Right lobe of liver (tissue), 6 donors: ENCODE measurements at places on chromosomes 7 and 10. TPM values are rescaled to one million over a fixed set of nuclear protein-coding genes. Genes with fewer than 3 reads are reported as not detected.

GRCh38 chr7:28169230-28169629 is 11.4 kb downstream of the JAZF1 start:
- no peaks in the 10 kb centered on the region for H3K36me3 ChIP-seq
- H3K4me1 ChIP-seq = no peaks in the 10 kb centered on the region
- no peaks in the 10 kb centered on the region for H3K27me3 ChIP-seq

DNA sequence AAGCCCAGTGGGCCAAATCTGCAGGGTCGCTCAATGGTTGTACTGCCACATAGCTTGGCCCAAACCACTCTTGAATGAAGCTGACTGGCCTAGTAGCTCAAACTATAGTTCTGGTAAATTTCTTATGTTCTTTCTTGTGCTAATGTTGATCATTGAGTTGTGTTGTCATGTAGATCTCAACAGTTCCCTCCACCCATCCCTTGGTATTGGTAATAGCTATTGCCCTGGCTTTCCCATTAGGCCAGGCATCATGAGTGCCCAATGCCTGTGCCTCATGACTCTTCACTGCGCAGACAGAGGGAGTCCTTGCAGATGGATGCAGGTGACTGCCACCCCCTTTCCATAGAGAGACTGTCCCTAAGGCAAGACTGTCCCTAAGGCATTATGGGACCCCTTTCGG is 988.4 kb downstream of the KCNMA1 start:
- H3K27me3 ChIP-seq = no peaks in the 10 kb centered on the region
- no peak for DNase-seq
- no peak overlapping the region for H3K27ac ChIP-seq
- H3K36me3 ChIP-seq = no peaks in the 10 kb centered on the region
- no peaks in the 10 kb centered on the region for H3K4me1 ChIP-seq

GRCh38 chr7:31488562-31489203 is 25.2 kb upstream of the ITPRID1 start:
- peak; percentile 70 for DNase-seq
- no peaks in the 10 kb centered on the region for H3K4me1 ChIP-seq
- no peak overlapping the region for H3K4me3 ChIP-seq
- H3K27me3 ChIP-seq = no peaks in the 10 kb centered on the region
- no peaks in the 10 kb centered on the region for H3K36me3 ChIP-seq

GRCh38 chr10:84632866-84633265 is 304.5 kb downstream of the CCSER2 start:
- no peaks in the 10 kb centered on the region for H3K36me3 ChIP-seq
- H3K4me3 ChIP-seq = no peak overlapping the region
- no peaks in the 10 kb centered on the region for H3K27me3 ChIP-seq
- no peak for DNase-seq

- H3K4me3 ChIP-seq = no peak overlapping the region
- no peaks in the 10 kb centered on the region for H3K4me1 ChIP-seq
- H3K27me3 ChIP-seq = no peaks in the 10 kb centered on the region
- no peaks in the 10 kb centered on the region for H3K36me3 ChIP-seq
- DNase-seq = no peak
Observed at GRCh38 chr7:82413237-82413636, 30.3 kb downstream of the CACNA2D1 start.

DNA sequence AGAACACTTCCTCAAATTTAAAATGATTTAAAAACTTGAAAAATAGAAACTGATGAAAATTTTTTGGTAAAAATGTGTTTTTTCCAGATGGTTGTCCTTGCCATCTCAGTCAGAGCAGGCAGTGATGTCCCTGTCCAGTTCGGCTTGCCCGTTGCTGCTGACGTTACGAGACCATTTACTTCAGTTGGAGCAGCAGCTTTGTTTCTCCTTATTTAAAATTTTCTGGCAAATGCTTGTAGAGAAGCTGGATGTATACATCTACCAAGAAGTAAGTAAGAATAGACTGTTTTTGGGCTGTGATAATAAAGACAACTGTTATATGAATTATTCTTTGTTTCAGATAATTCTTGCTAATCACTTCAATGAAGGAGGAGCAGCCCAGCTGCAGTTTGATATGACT is 16.1 kb downstream of the EFCAB10 start:
- no peak for DNase-seq
- H3K4me3 ChIP-seq = no peak overlapping the region
- no peaks in the 10 kb centered on the region for H3K4me1 ChIP-seq
- no peaks in the 10 kb centered on the region for H3K36me3 ChIP-seq

DNA sequence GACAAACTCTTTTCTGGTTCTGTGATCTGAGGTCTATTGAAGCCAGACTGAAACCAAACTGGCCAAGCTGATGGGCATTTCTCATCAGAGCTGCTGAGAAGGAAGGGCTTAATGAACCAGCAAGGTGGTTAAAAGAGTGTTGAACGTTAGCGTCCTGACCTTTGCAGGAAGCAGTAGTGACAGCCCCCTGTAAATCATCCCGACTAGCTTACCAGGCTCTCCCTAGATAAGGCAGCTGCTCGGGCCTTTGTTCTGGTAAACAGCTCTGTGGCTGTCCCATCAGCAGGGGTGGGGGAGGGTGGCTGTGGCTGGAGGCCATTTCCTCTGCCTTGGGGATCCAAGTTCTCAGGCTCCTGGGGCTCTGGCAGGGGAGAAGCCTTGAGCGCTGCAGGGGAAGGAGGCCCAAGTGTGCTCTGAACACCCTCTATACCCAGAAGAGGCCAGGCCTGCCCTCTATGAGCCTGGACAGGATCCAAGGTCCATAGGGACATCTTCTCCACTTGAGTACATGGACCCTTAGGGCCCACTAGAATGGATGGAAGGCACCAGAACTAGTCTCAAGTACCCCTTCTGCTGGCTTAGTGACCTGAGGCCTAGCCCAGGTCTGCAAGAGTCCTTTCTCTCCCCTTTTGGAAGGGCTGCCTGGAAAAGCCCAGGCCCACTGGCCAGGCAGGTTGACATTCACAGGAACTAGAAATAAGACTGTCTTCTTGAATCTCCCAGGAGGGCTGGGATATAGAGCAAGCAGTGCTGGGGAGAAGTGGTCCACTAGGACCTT is 134.6 kb downstream of the ARHGAP22 start:
- H3K4me1 ChIP-seq = no peaks in the 10 kb centered on the region
- no peak overlapping the region for H3K27ac ChIP-seq
- no peaks in the 10 kb centered on the region for H3K36me3 ChIP-seq
- no peak for DNase-seq
- no peaks in the 10 kb centered on the region for H3K27me3 ChIP-seq

DNA sequence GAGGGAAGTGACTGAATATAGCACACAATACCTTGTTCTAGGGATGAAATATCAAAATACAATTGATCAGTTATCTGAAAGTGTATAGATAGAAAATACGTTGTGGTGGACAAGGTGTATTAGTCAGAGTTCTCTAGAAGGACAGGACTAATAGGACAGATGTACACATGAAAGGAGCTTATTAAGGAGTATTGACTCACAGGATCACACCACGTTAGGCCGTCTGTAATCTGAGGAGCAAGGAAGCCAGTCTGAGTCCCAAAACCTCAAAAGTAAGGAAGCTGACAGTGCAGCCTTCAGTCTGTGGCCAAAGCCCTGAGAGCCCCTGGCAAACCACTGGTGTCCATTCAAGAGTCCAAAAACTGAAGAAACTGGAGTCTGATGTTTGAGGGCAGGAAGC is 406.1 kb downstream of the MDFIC start:
- no peaks in the 10 kb centered on the region for H3K27me3 ChIP-seq
- no peak overlapping the region for H3K4me3 ChIP-seq
- no peak overlapping the region for H3K27ac ChIP-seq
- H3K4me1 ChIP-seq = no peaks in the 10 kb centered on the region
- H3K36me3 ChIP-seq = no peaks in the 10 kb centered on the region

DNA sequence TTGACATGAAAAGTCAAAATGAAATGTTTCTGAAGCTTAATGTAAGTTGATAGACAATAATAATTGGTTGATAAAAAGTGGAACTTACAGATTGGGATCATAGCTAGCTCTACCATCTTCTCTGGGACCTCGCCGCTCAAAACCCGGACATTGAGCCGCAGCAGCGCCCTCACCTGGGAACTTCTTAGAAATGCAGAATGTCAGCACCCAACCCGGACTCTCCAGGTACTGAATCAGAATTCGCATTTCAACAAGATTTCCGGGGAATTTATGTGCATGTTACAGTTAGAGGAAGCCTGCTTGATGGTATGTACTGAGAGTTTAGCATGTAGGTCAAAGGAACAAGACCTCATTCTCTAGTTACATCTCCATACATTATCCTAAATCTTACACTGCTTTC is 36.7 kb upstream of the ABLIM1 start:
- no peaks in the 10 kb centered on the region for H3K36me3 ChIP-seq
- peak; percentile 35 for DNase-seq
- H3K4me3 ChIP-seq = no peak overlapping the region

- H3K27ac ChIP-seq = no peak overlapping the region
- no peak for DNase-seq
- H3K4me3 ChIP-seq = no peak overlapping the region
- no peaks in the 10 kb centered on the region for H3K27me3 ChIP-seq
- no peaks in the 10 kb centered on the region for H3K4me1 ChIP-seq
Observed at GRCh38 chr10:44771233-44771995, 139.7 kb upstream of the TMEM72 start.

GRCh38 chr10:27680691-27681605 is 64.7 kb downstream of the MKX start:
- H3K36me3 ChIP-seq = no peaks in the 10 kb centered on the region
- DNase-seq = no peak
- no peak overlapping the region for H3K27ac ChIP-seq
- H3K27me3 ChIP-seq = no peaks in the 10 kb centered on the region

DNA sequence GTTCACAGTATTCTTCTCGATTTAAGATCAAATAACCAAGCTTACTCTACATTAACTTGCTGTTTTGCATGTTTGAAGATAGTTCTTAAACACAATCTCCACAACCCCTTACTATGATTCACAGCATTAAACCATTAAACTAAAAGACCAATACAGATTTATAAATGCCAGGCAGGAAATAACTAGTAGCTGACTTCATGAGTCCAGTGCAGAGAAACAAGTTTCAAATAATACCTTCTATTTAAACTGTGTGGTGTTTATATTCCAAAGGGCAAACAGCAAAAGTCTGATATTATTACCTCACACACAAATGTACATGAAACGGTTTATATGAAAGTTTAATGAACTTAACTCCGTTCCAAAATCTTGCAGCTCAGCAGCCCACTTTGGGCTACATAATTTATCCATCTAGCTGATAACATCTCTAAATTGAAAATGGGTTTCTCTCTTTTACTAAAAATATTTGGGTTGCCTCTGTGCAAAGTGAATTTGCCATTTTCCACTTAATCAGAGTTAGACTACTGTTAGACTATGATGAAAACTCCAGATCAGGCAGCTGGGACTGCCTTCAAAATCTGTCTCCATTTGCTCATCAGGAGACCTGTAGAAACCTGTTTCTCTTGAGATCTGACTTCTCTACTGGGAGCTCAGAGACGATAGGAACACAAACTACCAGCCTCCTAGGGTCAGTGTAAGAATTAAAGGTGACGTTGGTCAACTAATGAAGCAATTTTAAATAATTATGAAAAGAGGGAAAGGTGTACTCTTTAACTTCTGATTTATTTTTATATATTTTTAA is 287.3 kb downstream of the FZD1 start:
- no peaks in the 10 kb centered on the region for H3K27me3 ChIP-seq
- H3K4me3 ChIP-seq = no peak overlapping the region
- no peak for DNase-seq
- no peaks in the 10 kb centered on the region for H3K36me3 ChIP-seq

DNA sequence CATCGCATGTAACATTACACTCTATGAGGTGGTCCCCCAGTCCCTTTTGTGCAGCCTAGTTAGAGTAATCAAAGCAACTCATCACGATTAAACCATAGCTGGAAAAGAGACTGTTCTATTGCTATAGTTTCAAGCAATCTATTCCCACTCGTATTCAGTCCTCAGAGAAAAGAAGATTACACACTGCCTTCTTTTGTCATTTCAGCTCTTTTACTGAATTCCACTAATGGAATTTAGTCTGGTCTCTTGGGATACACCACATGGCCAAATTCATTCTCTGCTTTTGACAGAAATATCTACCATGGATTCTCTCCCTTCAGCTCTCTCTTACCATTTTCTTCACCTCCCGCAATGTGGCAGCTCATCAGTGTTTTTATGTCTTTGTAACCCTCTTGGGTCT is 108.9 kb upstream of the HDAC9 start:
- H3K27ac ChIP-seq = no peak overlapping the region
- no peak for DNase-seq
- no peak overlapping the region for H3K4me3 ChIP-seq
- no peaks in the 10 kb centered on the region for H3K36me3 ChIP-seq

Gene RBM20
- 0.29 TPM for total RNA-seq

Gene ARHGEF35
- total RNA-seq = 6.8 TPM

Gene UPK3B
- total RNA-seq = 0.22 TPM

Gene BTBD16
- total RNA-seq = 3.0 TPM

Gene C7orf57
- not detected for total RNA-seq
